ENCODE measurements at places on chromosomes 2 and 18.

- no peak for DNase-seq
Measured at GRCh38 chr2:233422050-233422639, 67.9 kb downstream of the DGKD start.

DNA sequence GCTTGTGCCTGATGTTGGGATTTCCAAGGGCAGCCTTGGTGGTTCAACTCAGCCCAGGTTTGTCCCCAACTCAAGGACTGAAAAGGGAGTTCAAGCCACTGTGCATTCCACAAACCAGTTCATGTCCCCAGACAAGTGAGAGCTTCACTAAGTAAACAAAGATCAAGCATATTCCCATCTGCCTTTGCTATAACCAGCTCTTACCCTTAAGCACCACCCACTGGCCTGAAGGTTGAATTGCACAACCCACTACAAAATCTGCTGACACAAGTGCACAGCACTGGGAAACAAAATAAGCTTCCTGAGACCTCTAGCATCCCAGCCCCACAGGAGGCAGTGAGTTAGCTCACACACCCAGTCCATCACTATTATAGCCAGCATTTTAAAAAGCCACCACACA lies 516.7 kb downstream of the NR4A2 start:
- no peak for DNase-seq

DNA sequence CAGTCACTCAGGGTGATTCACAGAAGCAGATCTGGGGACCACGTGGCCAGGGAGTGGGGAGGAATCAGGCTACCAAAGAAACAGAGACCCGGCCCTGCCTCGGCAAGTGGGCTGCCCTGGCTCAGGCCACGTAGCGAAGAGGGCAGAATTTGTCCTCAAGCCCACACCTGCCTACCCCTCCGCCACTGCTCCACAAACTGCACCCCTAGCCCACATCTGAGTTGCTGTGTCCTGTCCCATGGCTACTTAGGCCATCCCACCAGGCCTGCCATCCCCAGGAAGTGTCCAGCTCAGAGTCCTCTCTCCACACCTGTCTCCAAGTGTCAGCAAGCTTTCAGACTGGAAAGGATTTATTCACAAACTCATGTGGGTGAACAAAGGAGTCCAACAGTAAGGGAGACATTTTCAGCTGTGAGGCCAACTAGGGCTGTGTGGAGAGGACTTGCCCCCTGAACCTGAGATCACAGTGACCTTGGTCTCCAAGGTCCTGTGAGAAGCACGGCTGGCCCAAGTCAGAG lies 31.7 kb upstream of the ASPRV1 start:
- no peak for DNase-seq

GRCh38 chr18:52070291-52070756 lies 269.7 kb upstream of the DCC start:
- DNase-seq, result no peak

- no peak for DNase-seq
Measured at GRCh38 chr18:35167857-35168256, 73.0 kb upstream of the ZNF397 start.

- no peak for DNase-seq
Measured at GRCh38 chr2:159902722-159903121, 104.7 kb upstream of the CD302 start.

GRCh38 chr2:20221555-20221973 lies 3.4 kb downstream of the SDC1 start:
- DNase-seq, result no peak

DNA sequence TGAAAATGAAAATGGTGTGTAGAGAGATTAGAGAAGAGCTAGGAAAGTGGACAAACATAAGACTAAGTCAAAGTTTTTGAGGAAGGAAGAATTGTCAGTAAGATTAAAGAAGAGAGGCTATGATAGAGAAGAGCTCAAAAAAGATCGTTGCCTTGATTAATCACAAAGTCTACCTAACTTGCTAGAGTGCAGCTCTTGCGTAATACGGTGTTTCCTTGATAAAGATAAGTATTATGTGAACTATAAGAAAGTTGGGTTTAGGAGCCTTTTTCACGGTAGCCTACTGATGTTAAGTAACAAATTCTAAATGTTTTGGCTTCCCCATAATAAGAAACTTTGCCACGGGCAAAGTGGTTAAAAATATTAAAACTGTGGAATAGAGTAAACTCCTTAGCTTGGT lies 226.4 kb upstream of the NRXN1 start:
- DNase-seq, result no peak

DNA sequence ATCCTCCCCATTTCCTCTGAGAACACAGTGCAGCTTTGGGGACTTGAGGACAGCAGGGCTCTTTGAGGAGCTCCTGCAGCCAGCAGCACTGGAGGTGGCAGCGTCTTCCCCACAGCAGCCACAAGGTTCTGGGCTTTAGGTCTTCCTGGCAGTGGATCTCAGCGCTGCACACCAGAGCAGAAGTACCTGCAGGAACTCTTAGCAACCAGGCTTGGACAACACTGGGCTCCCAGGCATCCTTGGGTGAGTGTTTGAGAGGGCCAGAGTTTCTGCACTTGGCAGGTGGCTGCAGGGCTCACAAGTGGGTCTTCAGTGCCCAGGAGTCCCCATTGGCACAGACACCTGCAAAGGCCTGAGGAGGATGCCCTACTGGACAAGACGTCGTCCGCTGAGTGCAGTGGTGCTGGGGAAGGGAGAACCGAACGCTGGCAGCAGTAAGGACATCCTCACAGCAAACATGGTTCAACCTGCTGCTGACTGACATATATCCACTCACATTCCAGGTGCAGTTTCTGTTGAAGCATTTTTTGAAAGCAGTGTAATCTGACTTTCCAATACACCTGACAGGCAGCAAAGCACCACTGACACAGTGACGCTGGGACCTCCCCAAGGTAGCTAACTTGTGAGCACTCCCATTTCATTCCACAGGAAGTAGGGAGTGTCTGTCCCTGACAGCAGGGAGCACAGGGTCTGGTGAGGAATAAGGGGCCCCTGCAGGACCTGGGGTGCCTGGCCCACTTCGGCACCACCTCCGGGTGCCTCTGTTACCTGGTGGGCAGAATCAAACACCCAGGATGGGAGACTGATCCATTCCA lies 149.9 kb upstream of the COPS8 start:
- DNase-seq, result no peak

GRCh38 chr2:197145471-197146056 lies 165.0 kb downstream of the ANKRD44 start:
- DNase-seq, result no peak

- DNase-seq, result peak; percentile 53
Measured at GRCh38 chr2:195656859-195657633, at the start of gene SLC39A10. Gene SLC39A10, plus strand, starts transcription at chr2:195657226. Its CDS starts 22,817 bp downstream, at chr2:195680043.

DNA sequence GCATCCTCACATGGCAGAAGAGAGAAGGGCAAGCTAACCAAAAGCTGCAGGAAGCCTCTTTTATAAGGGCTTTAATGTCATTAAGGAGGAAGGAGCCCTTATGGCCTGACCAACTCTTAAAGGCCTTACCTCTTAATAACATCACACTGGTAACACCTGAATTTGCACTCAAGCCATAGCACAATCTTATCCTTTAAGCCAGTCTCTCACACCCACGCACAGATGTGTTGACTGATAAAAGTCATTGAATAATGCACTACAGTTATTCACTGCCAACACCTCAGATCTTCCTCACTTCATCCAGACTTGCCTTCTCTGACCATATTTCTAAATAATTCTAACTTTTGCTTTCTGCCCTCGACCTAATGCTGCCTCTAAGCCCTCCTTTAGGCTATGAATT lies 516.8 kb downstream of the ADCYAP1 start:
- no peak for DNase-seq

DNA sequence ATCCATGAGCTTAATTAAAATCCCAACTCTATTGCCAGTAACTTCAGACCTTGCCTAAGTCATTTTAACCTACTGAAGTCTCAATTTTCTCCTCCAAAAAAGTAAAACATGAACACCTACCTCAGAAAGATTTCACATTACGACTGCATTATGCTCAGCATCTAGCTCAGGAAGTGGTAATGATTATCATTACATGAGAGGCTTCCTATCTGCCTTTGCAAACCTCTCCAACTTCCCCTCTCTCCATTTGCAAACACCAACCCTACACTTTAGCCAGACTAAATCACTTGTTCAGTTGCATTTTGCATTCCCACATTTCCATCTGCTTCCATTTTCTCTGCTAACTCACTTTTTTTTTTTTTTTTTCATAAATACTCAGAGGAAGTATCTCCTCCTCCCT lies 6.8 kb downstream of the SLC38A11 start:
- DNase-seq, result no peak

DNA sequence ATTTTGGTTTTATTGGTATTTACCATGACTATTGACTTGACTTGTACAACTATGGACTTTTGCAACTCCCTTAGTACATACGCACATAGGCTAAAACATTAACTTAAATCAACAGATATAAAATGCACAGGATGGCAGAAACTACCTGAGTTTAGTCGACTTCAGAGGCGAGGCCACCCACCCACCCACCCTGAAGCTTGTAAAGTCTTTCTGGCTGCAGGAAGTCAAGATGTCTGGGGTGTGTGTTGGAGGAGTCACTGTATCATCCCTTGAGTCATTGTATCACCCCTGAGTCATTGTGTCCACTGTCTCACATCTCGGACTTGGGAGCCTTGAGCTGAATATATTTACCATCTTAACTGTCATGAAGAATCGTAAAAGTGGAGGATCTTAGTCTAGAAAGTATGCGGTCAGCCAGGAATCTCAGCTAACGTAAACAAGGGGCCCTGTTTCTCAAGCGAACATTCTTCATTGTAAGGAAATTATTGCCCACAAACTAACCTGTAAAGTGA lies 140.0 kb upstream of the ST6GAL2 start:
- DNase-seq, result no peak

DNA sequence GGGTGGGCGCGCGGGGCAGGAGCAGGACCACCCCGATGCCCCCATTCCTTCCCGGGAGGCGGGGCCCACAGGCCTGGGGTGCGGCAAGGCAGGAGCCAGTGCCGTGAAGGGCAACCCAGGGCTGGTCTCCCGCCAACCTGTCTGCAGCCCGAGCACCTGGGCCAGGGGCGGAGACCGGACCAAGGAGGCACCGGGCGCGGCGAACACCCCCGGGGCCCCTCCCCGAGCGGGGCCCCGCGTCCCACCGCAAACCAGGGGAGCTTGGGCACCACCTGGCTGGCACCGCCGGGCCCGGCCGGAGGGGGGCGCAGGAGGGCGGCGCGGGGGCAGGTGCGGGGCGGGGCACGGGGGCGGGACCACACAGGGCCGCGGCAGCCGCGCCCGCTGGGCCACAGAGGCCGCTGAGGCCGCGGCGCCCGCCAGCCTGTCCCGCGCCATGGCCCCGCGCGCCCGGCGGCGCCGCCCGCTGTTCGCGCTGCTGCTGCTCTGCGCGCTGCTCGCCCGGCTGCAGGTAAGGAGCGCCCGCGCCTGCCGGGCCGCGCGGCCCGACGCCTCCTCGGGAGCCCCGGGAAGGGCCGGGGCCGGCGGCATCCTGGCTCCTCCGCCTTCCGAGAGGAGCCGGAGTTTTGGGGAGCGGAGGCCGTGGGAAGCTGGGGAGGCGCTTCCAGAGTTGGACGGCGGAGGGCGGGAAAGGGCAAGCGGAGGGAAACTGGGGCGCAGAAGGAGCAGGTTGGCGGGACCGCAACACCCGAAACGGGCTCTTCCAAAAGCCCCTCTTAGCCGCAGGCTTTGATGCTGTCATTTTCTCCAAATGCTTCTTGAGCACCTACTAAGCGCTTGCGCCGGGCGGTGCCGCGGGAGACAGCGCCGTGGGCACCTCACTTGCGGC lies at the start of gene TNFRSF11A:
Gene TNFRSF11A, plus strand, starts transcription at position 394 of the 889 bp plus-strand sequence. Its CDS starts 43 bp downstream, at position 437.
- DNase-seq, result peak; percentile 43

- DNase-seq, result no peak
Measured at GRCh38 chr18:67854340-67854739, 337.8 kb upstream of the DSEL start.

GRCh38 chr2:68190991-68191731 lies 33.5 kb downstream of the PNO1 start:
- DNase-seq, result no peak

DNA sequence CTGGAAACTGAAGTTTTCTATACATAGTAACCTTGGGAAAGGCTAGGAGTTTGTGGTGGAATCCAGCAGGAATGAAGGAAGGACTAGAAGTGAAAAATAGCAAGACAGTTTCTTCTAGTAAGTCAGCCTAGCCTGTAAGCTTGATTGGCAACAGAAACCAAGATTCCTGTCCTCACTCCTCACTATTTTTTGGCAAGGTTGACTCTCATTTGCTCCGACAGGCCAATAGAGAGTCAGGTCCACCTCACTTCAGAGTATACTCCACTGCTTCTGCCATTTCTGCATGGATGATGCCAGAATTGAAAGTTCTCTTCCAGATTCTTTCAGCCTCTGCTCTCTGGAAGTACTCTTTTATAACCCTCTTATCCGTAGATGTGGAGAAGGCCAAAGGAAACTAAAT lies 352.4 kb downstream of the ZNF516 start:
- DNase-seq, result no peak

DNA sequence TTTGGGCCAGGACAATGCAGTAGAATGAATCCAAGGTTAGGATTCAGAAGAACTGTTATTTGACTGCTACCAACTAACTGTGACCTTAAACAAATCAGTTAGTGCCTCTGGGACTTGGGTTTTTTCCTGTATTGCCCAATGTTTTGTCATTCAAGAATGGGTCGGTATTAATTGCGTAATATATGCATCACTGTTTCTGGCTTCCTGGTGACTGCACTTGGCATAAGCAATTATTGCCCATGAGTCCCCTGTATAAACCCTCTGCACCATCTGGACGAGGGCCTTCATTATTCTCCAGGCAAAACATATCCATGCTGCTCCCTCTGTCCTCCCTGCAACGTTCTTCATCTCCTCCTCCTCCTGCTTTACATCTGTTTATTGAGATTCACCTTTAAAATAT lies 255.8 kb upstream of the LRRTM1 start:
- no peak for DNase-seq

- DNase-seq, result no peak
Measured at GRCh38 chr2:10281891-10282290, 20.8 kb upstream of the HPCAL1 start.

- no peak for DNase-seq
Measured at GRCh38 chr2:239793086-239793485, 232.1 kb downstream of the NDUFA10 start.

DNA sequence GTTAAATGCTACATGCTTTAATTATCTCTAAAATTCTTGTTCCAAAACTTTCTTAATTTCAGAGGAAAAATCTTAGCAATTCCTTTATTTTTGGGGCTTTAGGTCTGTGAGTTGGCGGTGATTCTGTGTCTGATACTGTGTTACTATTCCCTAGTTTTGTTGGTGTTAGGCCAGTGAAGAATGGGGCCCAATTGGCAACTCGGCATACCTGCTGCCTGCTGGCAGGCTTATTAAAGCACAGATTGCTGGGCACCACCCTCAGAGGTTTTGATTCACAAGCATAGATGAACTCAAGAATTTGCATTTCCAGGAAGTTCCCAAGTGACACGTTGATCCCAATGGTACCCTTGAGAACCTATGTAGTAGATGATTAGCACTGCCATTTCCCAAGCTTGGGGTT lies 101.6 kb downstream of the OSBPL6 start:
- no peak for DNase-seq

Data from 8988T (cell line).